ENCODE measurements at places on chromosomes 11 and 22.

GRCh38 chr11:45423036-45423435 is 136.9 kb upstream of the SYT13 start:
- no peak for DNase-seq

DNA sequence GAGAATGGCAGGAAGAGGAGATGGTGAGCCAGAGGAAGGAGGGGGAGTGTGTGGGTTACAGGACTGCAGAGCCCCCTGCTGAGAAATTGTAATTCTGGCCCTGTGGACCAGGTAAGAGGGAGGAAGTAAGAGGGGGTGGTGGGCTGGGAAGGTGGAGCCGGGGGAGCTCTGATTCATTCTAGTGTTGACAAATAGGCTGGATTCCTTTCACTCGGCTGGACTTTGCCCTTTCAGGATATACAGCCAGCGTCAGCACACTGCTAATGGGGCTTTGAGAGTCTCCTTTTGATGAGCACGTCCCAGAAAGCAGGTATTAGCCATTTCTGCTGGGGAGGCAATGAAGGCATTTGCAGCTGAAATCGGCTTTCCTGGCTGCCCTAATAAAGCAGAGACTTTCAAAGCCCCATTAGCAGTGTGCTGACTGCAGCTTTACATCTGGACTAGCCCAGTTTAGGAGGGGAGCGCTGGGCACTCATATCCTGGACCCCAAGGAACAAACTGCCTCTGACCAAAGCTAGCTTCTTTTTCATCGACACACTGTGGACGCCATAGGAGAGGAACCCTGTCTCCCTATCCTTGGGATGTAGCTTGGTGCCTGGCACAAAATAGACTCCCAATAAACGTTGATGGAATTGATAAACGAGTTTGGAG is 44.8 kb upstream of the CADM1 start:
- no peak for DNase-seq

DNA sequence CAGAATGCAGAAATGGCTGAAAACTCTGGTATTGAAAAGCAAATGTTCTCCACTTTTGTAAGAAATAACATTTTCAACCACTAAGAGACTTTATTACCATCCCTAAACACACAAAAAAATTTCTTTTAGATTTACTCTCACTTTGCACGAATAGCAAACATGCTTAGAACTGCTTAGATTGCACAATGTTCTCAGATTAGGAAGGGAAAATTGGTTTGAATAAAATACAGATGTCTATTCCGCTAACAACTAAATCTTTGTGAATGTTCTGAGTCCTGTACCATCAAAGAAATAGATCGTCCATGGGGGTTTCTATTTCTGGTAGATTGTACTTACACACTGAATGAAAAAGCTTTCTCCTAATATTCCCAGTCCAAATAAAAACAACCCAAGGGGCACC is 40.1 kb downstream of the BDNF start:
- DNase-seq = no peak

GRCh38 chr22:23889620-23890019 is 4.6 kb upstream of the MIF start:
- DNase-seq = no peak

DNA sequence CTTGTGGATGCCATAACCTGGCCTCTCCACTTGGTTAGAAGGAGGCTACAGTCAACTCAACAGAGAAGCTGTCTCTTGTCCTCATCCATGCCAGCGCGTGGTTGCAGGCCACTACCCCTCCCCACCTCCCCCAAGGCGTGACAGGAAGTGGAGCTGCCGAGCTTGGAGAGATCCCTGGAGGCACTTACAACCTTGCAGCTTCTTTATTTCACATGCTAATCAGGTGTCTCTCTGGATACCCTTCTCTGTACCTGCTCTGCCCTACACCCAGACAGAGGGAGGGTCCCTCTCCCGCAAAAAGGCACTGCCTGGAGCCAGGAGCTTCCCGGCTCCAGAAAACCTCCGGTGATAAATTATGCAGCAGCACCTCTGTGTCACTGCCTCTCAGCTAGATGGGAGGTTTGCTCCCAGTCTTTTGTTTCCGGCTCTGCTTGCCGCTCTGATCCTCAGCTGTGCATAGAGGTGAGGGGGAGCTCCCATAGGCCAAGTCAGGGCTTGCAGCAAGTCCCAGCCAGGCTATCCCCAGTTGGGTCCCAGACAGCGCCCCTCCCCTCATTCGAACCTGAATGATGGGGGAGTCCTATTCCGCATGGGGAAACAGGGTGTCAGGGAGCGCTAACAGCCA is 5.7 kb downstream of the LRP4 start:
- DNase-seq = no peak

DNA sequence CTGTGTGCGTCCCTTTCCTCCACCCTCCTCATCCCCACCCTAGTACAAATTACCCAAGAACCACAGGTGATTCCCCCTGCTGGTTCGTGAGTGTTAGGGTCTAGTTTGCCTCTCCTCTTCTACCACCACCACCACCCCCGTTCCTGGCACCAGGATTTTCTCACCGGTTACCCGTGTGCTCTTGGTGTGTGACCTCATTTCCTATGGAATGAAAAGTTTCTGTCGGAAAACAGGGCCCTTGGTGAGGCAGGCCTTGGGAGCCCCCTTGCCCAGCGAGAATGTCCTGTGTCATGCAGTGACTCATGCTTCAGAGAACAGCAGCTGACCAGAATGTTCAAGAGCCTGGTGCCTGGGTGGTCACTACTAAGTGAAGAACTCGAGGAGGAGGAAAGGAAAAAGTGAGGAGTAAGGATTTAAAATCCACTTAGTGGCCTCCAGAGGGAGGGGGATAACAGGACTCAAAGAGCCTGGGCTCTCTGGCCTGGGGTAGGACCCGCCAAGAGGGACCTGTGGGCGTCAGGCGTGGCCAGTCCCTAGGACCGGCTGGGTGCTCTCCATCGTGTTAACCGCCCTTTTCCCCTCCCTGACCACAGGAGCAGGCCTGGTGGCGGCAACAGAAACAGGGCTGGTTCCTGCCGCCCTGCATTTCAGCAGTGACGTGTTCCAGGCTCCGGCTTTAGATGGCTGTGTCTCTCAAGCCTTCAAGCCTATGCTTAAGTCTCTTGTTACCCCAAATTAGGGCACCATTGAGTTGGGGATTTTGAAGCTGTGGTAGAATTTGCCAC is 30.2 kb downstream of the C22orf31 start:
- peak; percentile 66 for DNase-seq

GRCh38 chr11:114285599-114285998 is 10.6 kb upstream of the NNMT start:
- DNase-seq = no peak

- DNase-seq = no peak
Observed at GRCh38 chr22:50641696-50642607, 14.0 kb upstream of the ARSA start.

DNA sequence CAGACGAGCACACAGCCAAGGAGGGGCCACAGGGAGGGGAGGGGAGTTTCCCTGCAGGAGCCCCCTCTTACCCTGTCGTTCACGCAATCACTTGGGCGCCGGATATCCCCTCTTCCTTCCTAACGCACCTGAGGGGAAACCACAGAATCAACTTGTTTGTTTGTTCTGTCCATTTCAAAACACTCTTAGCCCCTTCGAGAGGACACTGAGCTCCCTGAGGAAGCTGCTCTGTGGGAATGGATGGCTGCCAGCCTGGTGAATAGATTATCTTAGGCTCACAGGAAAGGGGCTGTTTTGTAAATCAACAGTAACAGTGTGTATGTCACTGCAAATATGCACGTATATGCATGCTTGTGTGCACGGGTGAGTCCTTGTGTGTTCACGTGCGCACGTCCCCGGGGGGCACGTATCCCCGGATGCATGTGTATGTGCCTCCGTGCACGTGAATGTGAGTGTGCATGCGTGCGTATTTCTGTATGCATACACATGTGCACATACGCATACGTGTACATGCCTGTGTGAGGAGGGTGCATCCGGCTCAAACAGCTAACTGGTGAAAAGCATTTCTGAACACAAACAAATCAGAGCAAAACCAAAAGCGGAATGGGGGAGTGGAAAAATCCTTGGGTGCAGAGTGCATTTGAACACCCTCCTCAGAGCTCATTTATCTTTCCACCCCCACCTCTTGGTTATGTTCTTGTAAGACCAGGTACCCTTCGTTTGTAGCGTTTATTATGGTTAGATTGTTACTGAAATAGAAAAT is 7.2 kb downstream of the ARSA start:
- no peak for DNase-seq

- DNase-seq = no peak
Observed at GRCh38 chr11:1194977-1195681, 27.7 kb upstream of the MUC5B start.

DNA sequence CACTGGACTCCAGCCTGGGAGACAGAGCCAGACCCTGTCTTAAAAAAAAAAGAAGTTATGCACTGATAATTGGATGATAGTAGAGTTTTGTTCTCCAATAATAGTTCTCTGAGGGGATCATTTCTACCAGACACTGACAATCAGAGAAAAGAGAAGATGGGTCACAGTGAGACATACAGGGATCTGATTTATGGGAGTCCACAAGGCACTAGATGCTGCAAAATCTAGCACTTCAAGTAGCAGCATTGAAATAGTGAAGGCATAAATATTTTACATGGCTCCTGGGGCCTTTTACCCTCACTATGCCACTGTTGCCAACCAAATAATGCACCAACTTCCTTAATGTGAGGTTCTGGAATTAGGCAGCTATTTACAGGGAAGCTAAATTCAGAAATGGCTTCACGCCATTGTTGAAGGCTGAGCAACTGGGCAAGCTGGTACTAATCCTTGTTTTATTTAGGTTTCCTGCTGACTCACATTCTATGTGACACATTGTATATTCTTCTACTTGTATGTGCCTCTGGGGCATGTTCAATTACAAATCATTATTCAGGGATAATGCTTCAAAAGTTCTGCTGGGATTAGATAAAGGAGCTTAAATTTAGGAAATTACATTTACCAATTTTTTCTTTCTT is 38.2 kb upstream of the ABTB2 start:
- DNase-seq = no peak

DNA sequence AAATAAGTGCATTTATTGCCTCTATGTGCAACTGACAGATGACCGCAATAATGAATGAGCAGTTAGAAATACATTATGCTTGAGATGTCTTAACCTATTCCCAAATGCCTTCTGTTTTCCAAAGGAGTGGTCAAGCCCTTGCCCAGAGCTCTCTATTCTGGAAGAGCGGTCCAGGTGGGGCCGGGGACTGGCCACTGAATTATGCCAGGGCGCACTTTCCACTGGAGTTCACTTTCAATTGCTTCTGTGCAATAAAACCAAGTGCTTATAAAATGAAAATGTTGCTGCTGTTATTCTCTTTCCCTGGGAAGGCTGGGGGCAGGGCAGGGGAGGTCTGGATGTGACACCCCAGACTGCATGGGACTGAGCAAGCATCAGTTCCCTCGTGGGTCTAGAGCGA is 11.0 kb downstream of the NEFH start:
- no peak for DNase-seq

DNA sequence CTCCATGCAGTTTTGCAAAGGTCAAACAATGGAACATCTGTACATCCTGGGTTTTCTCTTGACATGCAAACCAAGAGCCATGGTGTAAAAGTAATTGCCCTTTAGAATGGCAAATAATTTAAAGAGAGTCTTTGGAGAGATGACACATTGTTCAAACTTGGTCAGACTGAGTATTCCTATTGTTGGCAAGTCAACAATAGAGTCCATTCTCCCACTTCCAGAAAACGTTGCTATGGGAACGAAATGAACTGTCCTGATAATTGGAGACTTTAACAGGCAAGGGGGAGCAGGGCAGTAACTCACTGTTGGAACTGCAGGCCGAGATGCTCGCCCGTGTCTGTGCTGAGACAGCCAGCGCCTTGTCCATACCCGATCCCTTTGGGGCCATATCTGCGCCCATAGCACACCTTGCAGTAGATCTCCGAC is 13.9 kb downstream of the CSRP3 start:
- no peak for DNase-seq

DNA sequence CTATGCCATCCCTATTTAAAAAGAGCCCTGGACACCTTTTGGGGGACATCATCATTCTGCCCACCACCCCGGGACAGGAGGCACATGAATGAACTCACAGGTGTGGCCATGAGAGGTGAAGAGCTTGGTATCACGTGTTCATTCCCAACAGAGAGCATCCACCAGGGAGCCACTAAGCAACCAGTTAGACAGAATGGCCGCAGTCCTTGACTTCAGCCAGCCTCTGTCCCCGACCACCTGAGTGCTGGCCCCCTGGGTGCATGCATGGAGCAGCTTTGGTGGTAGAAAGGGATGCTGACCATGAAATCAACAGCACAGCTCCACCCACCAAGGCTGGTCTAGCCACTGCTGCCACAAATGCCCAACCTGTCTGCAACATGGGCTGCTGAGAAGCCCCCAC is 31.1 kb upstream of the CD81 start:
- DNase-seq = no peak

DNA sequence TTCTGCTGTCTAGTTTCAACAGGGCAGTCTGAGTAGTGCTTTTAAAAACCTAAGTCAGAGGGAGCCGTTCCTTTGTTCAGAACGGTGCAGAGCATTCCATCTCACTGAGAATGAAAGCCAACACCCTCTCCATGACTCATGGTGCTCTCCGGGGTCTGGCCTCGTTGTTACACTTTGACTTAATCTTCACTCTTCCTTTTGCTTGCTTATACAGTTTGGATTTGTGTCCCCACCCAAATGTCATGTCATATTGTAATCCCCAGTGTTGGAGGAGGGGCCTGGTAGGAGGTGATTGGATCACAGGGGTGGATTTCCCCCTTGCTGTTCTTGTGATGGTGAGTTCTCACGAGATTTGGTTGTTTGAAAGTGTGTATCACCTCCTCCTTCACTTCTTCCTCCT is 292.2 kb downstream of the ST3GAL4 start:
- no peak for DNase-seq

- peak; percentile 84 for DNase-seq
Observed at GRCh38 chr11:125348674-125349309, 147.3 kb downstream of the FEZ1 start.

- DNase-seq = no peak
Observed at GRCh38 chr11:7418906-7419305, 66.4 kb upstream of the OLFML1 start.

GRCh38 chr22:49156662-49157285 is 670.9 kb downstream of the BRD1 start:
- peak; percentile 52 for DNase-seq

DNA sequence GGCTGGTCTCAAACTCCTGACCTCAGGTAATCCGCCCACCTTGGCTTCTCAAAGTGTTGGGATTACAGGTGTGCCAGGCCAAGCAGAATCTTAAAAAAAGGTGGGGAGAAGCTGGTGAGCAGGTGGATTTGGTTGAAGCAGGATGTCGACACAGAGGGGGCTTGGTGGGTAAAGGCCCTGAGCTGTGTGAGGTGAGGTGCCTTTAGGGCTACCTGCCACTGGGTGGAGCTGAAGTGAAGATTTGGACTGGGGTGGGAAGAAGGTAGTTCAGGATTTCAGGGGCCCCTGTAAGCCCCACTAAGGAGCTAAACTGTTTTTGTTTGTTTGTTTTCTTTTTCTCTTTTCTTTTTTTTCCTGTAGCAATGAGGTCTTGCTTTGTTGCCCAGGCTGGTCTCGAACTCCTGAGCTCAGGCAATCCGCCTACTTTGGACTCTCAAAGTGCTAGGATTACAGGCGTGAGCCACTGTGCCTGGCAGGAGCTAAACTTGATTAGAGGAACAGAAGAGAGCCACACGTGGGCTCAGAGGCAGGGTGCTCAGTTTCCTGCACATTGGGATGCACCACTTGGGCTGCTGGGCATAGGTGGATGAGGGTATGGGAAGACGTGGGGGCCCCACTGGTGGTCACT is 6.0 kb downstream of the P2RX6 start:
- no peak for DNase-seq

- DNase-seq = no peak
Observed at GRCh38 chr22:23756891-23757290, 2.7 kb upstream of the VPREB3 start.

- no peak for DNase-seq
Observed at GRCh38 chr22:48803948-48804810, 1023.5 kb downstream of the BRD1 start.
